ACHN (cell line): ENCODE measurements at places on chromosomes 16 and 17.

DNA sequence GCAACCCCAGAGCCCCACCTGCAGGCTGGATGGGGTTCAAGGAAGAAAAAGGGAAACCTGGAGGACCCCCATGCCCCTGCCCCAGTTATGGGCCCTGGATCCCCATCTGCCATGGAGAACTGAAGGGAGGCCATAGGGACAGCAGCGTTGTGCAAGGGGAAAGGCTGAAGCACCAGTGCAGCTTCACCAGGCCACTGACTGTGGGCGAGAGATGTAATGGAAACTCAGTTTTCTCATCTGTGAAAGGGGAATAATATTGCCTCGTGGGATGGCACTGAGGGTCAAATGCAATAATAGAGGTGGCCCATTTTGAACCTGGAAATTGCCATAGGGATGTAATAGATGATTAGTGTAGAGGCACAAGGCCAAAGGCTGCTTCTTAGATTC lies 9.9 kb upstream of the TSPOAP1 start:
- no peak for DNase-seq

GRCh38 chr16:47731252-47731651 lies 270.1 kb downstream of the PHKB start:
- DNase-seq = peak; percentile 44

- DNase-seq = peak; percentile 28
Observed at GRCh38 chr17:55726440-55726839, 3.8 kb upstream of the TMEM100 start.

DNA sequence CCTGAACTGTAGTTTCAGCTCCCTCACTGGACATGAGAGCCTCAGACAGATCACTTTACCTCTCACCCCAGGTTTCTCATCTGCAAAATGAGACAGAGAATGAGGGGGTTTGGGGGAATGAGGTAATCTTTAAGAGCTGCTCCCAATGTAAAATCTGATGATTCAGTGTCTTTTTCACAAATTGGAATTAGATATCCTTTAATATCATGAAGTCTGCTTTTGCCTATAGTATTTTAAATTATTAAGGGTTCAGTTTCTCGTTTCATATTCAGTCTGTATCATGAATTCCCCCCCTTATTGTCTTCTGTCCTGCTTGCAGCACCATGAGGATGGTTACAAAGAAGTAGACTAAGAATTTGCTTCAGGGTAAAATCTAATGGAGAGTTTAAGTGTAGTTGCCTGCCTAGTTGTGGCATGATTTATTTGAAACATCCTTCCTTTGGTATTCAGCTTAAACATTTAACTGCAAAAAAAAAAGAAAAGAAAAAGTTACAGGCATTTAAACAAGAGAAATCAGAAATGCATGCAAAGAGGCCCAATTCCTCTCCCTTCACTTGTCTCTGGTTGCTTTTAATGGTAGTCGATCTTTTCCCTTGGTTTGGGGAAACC lies 77.3 kb downstream of the WNT3 start:
- DNase-seq = no peak

GRCh38 chr17:13569398-13570123 lies 32.2 kb downstream of the HS3ST3A1 start:
- no peak for DNase-seq

DNA sequence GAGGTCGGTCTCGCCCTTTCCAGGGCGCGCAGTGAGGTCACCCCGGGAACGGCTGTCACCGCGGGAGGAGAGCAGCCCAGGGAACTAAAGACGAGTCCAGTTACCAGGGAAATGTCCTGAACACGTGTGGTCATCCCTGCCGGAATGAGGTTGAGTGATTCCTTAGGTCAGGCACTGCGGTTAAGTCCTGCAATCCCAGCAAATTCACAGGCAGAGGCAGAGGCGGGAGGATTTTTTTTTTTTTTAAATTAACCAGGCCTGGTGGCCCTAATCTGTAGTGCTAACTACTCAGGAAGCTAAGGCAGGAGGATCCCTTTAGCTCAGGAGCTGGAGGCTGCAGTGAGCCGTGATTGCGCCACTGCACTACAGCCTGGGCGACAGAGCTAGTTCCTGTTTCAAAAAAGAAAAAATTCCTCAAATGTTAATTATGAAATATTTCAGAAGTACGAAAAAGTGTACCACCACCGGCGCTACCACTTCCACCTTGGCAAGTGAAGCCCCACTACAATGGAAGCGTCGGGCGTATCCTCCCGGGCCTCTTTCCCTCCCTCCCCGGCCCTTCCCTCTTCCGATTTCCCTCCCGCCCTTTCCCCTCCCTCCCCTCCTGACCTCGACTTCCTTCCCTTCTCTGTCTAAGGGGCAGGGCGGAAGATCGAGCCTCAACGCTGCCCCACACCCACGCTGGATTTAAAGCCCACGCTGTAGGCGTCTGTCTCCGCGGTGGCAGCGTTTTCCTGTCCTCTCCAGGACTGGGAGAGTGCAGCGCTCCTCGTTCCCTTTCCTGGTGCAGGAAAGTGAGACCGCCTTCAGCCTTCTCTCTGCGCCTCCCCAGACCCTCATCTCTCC lies 27.3 kb downstream of the SLFN11 start:
- peak; percentile 30 for DNase-seq

DNA sequence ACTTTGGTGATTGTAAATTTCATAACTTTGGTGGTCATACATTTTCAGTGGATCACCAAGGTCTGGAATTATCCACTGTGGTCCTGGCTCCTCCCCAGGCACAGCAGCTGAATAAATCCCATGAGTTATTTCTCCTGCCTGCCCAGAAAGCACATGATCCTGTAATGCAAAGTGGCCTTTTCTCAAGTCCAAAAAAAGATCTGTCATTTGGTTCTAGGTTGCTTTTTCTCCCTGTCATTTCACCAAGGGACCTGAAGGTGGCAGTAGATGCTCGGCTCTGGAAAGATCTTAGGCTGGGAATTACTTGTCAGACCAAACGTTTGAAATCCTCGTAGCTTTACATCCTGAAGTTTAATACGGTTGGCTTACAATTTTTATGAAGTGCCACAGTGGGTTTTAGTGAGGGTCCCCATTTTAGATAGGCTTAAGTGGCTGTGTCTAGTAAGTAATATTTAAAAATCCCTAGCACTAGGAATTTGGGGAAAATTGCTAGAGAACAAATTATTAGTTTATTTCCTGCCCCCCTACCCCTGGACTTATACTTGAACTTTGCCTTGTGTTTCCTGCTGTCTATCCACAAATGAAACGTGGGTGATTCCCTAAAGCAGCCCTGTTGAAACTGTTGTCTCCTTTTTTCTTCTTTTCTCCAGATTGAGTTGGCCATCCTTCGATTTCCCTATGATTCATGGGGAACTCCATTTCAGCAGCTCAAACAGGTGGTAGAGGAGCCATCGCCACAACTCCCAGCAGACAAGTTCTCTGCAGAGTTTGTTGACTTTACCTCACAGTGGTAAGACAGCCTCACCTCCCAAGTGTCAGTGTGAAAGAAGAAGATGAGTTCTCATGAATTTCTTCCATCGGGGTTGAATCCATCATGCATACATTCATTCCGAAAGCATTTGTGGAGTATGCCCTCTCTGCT lies 111.7 kb downstream of the MAP2K6 start:
- DNase-seq = peak; percentile 66

- DNase-seq = no peak
Observed at GRCh38 chr17:76747716-76748363, 9.9 kb downstream of the MFSD11 start.

- DNase-seq = no peak
Observed at GRCh38 chr17:80798595-80799537, 192.8 kb upstream of the CHMP6 start.

DNA sequence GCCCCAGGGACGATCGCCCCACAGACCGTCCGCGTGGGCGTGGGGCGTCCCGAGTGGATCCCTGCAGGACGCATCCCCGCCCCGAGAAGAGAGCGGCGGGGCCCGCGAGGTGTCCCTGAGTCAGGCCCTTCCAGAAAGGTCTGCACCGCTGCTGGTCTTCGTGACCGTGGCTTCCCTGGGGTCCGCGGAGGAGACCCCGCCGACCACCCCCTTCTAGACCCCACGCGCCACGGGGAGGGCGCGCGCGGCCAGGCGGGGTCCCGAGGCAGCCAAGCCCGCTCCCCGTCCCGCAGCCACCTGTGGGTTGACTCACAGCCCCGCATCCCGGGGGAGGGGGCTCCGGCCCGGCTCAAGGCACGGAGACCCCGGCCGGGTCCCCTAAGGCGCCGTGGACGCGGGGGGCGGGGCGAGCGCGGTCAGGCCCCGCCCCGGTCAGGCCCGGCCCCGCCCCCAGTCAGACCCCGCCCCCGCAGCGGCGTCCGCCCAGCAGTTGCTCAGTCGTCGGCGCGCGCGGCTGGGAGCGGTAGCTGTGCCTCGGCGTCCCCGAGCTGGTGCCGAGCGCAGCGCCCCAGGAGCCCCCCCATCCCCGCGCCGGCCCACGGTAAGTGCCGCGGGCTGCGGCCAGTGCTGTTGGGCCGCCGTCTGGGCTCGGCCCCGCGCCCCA lies at the start of gene BAIAP3:
Gene BAIAP3, plus strand, starts transcription at position 497 of the 664 bp plus-strand sequence. CDS start 4,905 bp downstream, outside the sequence.
- DNase-seq = peak; percentile 36

GRCh38 chr16:81923296-81923695 lies 88.0 kb downstream of the SDR42E1 start:
- DNase-seq = no peak

DNA sequence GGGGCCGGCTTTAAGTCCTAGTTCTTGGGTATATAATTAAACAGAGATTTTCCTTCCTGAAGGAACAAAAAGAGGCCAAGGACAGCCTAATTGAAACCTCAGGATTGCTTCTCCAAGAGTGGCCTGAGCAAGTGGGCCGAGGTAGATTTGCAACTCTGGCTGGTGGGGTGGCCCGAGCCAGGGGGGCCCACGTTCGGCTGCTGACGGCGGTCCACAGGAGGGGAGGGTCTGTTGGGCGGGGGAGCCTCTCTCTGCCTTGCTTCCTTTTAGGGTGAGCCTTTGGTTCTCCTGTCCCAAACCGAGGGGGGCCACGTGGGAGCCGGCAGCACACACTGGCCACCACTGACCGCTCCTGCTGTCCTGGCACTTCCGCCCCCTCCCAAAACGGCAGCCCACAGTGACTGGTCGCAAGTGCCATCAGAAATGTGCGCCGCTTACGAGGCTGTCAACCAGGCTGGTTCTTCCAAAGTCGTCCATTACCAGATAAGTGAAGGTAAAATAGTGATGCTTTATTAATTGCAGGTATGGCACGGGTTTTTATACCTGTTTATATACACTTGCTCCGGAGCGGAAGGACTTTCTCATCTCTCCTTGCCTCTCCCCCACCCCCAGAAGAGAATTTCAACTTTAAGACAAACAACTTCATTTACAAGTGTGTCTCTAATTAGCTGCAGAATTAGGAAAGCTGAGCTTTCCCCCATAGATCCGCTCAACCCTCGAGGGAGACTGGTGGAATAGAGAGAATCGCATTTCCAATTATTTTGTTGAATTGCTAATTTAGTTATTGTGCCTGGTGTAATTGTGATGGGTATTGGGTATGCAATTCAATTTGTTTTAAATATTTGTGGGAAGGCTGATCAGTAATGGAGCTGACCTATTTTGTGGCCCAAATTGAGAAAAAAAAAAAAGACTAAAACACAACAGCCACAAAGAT lies 117.8 kb downstream of the AATF start:
- no peak for DNase-seq

DNA sequence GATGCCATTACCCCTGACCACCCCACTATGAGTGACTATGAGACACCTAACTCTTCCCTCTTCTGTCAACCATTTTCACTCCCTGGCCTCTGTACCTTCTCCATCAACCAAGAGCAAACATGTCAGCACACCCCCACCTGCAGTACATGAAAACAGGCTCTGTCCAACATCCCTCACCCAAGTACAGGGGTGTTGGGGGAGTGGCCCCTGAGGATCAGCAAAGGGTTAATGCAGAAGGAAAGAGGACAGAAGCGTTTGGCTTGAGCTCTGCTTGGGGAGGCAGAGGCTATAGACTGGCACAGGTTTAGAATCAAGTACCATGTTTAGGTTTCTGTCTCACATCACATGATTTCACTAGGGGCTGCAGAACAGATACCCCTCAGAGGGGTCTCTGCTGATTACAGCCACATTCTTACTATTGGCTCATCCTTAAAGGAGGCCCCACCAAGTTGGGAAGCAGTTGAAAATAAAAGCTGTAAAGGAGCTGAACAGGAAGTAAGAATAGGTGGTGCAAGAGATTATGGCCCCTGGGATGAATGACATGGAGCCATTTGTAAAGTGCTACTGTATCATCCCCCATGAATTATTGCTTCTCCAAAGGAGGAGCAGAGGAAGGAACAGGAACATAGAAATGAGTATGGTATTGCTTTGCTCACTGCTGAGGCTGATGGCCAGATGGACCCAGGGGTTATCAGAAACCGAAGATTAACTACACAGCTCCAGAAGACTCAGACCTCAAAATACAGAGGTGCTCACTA lies 2.4 kb upstream of the PSMC3IP start:
- no peak for DNase-seq

DNA sequence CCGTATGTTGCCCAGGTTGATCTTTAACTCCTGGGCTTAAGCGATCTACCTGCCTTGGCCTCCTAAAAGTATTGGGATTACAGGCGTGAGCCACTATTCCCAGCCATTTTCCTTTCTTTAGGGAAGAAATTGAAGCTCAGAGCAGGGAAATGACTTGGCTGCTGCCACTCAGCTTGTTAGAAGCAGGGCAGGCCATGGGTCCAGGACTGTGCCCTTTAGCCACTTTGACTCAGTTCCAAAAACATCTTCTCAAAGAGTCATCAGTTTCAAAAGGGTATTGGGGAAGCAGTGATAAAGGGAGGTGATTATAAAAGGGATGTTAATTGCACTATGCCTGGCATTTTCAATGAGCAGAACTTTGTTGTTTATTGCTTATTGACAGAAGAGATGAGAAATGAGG lies 402.8 kb downstream of the SNX29 start:
- DNase-seq = no peak

- no peak for DNase-seq
Observed at GRCh38 chr17:58312021-58312630, 16.5 kb downstream of the TSPOAP1 start.

- no peak for DNase-seq
Observed at GRCh38 chr16:88286301-88286923, 96.3 kb upstream of the ZNF469 start.

DNA sequence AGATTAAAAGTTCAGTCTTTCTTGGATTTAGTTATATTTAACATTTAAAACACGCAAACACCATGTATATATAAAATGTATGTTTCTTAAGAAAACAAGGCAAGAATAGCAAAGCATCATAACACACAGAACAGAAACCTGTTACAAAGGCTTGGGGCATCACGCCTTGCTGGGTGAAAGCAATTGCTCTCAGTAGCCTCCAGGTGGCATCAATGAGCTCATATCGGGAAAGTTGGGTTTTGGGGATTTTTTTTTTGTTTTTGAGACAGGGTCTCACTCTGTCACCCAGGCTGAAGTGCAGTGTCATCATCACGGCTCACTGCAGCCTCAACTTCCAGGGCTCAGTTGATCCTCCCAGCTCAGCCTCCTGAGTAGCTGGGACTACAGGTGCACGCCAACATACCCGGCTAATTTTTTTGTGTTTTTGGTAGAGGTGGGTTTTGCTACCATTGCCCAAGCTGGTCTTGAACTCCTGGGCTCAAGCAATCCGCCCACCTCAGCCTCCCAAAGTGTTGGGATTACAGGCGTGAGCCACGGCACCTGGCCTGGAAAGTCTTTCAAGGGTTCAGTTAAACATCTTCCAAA lies 56.9 kb downstream of the CYB5D2 start:
- DNase-seq = peak; percentile 55

DNA sequence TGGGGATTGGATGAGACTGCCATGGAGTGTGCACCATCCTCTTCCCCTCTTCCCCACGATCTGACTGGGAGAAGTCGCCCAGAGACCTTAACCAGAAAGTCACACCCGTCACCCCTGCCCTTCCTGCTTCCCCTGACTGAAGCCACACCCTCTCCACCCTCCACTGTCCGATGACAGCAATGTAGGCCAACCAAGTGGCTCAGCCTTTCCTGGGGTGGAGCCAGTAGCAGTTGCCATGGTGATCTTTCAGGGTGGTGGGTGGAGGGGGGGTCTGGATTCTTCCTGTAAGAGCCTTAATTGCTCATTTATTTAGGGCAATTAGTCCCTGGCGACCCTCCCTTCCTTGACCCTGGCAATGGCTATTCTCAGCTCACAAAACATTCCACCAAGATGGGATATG lies 37.5 kb upstream of the PHB1 start:
- no peak for DNase-seq
